ENCODE measurements at places on chromosomes 3 and 15.

- DNase-seq = no peak
Measured at GRCh38 chr15:67103869-67104268, 38.5 kb downstream of the SMAD3 start.

- no peak for DNase-seq
Measured at GRCh38 chr3:41259449-41260062, 60.3 kb downstream of the CTNNB1 start.

GRCh38 chr3:134370611-134371531 is 3.4 kb downstream of the AMOTL2 start:
- DNase-seq = no peak

DNA sequence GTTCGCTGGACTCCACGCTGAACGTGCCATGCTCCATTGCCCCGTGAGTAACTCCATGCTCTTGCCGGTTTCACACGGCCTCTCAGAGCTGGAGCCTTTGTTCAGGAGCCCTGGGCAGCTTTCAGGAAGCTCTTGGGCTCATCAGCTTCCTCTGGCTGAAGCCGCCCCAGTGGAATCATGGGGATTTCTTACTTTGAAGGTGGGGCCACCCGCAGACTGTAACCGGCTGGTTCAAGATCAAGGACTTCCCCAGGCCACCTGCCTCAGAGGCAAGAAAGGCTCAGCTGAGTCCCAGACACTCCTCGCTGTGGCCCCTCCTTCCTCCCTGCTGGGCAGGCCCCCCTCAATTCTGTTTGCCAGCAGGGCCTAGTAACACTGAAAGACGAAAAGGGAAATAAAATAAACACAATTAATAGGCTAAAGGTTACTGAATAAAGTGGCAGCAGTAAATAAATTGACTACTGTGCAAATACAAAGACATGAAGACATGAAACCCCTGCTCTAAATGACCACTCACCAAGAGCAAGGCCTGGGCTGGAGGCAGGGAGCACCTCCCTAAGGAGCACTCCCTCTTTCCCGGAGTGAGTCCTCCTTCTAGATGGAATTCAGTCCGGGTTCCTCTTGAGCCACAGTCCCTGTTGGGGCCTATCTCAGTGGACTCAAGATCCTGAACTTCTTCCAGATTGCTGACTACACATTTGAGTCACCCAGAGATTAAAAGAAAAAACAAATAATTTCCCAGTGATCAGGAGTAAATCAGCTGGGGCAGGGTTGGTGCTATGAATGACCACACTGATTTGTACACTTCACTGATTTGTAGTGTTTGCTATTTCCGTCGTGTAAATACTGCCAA is 51.0 kb downstream of the ZDHHC19 start:
- peak; percentile 44 for DNase-seq

GRCh38 chr3:156685752-156686151 is 11.4 kb downstream of the TIPARP start:
- no peak for DNase-seq

GRCh38 chr15:63480441-63480821 is 24.0 kb upstream of the USP3 start:
- no peak for DNase-seq

DNA sequence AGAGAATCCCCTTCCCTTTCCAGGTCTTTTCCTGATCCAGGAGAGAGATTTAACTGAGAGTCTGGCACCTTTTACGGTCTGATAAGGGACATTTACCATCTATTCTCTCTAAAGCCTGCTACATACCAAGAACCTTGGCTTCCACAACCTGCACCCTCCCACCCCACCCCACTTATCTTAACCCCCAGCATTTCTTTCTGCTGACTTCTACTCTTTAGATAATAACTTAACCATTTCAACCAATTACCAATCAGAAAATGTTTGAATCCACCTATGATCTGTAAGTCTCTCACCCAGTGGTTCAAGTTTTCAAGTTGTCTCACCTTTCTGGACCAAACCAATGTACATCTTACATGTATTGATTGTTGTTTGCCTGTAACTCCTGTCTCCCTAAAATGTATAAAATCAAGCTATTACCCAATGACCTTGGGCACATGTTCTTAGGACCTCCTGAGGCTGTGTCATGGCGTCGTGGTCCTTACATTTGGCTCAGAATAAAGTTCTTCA is 74.0 kb downstream of the MCF2L2 start:
- no peak for DNase-seq

- no peak for DNase-seq
Measured at GRCh38 chr3:126212620-126213378, 32.4 kb upstream of the ALDH1L1 start.

DNA sequence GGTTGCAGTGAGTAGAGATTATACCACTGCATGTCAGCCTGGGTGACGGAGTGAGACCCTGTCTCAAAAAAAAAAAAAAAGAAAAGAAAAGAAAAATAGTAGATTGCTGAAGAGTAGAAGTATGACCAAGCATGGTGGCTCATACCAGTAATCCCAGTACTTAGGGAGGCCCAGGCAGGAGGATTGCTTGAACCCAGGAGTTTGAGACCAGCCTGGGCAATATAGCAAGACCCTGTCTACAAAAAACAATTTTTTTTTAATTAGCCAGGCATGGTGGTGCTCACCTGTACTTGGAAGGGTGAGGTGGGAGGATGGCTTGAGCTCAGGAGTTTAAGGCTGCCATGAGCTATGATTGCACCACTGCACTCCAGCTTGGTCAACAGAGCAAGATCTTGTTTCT is 2.5 kb downstream of the NKTR start:
- no peak for DNase-seq

DNA sequence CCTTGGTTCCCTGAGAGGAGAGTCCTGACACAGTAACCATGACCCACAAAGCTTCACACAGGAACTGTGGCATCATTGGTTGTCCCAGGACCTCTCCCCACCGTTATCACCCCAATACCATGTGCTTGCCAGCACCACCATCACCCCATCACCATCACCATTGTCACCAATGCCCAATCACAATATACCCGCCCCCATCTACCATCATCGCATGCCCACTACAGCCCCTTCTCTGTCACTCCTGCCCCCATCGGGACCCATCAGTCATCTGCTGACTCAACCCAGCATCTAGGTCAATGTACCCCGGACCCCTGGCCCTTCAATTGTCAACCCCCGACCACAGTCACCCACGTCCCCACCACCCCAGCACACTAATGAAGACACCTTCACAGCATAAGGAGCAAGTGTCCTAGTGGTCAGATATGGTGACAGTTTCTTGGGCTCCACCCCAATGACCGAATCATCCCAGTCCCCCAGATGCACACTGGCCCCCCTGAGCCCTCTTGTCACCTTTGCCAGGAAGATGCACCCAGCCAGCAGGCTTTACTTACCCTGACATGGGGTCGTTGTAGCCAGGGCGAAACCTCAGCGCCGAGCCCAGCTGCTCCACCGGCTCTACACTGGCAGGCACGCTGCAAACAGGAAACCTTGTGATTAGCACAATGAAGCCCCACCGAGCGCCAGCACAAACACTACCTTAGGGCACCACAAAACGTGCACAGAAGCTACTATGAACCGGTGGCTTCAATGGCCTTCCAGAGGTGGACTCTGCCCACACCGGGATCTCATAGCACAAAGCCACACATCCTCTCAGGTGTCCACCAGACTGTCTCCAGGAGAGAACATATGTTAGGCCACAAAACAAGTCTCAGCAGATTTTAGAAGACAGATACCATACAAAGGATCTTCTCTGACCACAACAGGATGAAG is 25.1 kb downstream of the SHISA5 start:
- peak; percentile 69 for DNase-seq

DNA sequence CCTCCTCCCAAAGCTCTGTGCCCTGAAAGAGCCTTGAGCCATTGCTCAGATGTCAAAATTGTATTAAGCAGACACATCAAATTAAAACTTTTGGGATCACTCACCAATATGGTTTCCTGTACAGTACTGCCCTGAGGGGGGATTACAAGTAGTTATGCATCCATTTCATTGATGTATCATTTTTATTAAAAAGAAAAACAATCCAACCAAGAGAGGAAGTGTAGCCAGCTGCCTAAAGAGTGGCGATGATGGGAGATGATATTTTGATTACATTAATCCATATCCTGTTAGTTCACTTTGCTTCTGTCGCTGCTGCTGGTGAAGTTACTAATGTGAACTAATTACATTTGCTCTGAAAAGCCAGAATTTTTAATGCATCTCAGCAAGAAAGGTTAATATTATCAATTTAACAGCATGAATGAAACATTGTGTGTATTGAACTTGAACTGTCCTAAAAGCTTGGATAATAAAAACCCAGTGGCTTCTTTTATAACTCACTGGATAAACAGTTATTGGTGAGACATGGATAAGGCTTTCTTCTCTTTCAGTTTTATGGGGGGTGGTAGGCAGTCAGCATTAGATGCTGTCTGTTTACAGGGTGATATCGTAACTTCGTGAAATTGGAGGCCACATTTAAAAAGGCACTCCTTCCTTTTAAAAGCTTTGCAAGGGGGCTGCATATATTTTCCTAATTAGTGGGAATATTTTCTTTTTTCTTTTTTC is 87.7 kb downstream of the IGF1R start:
- DNase-seq = no peak

- DNase-seq = no peak
Measured at GRCh38 chr3:57091521-57092273, 31.2 kb downstream of the SPATA12 start.

DNA sequence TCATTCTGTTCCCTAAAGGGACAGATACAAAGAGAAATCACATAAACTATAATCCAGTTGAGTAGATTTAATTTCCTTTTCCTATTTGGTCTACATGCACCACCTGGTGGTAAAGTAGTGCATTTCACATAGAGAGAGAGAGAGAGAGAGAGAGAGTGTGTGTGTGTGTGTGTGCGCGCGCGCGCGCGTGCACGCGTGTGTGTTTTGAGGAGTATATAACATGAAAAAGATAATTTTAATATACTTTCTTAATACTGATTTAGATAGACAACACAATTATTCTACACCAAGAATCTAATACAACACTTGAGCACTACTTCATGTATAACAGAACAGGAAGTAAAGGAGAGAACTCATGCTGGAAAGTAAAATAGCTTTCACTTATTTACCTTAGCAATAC is 1.1 kb upstream of the FGF7 start:
- peak; percentile 66 for DNase-seq

DNA sequence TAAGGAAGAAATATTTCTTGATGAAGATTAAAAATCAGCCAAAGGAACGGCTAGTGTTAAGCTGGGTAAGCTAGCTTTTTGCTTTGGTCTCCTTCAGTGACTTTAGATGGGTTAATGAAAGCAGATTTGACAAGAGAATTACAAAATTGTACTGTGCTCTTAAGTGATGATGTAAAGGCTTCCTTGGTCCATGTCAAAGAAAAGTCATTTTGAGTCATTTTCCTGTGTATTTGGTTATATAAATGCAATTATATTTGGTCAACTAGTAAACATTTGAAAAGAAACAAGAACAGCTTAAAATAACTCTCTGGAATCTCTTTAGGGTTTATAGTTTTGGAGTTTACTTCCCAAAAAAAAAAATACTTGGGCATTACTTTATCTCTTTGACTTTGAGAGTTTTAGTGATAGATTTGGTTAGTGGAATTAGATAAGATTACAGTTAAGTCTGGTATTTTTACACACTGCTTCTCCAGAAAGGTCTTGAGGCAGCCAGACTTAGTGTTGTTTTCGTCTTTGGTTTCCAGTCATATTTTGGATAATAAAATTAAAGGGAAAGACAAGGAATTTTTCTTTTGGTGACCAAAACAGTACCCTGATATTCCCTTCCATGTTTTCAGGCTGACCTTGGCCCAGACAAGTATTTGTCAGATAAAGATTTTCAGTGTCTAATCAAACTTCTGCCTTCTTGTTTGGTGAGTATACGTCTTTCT is 42.3 kb downstream of the PDHB start:
- no peak for DNase-seq

- no peak for DNase-seq
Measured at GRCh38 chr15:98621021-98621420, 27.3 kb upstream of the IGF1R start.

DNA sequence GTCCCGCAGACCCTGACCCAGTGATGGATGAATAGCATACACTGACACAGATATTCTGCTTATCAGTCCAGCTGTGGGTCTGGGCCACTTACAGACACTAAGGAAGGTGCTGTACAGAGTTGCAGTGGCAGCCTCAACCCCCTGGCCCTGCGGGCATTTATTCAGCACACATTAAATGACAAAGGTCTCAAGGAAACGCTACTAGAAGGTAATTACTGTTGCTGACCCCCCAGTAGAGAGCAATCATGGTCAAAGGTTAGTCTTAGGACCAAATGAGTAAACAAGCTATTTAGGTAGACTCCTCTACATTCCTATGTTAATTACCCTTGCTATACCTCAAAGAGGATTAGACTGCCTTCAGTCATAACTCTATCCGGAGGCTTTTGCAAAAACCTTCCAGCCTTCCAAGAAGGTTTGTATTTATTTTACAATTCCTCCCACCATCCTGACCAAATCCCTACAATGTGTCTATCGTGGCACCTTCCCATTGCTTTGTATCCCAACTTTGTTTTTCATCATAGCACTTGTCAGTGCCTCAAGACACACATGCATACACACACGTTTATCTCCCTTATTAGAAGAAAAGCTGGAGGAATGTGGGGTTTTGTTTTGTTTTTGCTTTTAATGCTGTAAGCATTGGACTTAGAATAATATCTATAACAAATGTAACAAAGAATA is 227.9 kb downstream of the PYDC2 start:
- DNase-seq = no peak

- DNase-seq = no peak
Measured at GRCh38 chr3:168981396-168981795, 682.1 kb downstream of the MECOM start.

DNA sequence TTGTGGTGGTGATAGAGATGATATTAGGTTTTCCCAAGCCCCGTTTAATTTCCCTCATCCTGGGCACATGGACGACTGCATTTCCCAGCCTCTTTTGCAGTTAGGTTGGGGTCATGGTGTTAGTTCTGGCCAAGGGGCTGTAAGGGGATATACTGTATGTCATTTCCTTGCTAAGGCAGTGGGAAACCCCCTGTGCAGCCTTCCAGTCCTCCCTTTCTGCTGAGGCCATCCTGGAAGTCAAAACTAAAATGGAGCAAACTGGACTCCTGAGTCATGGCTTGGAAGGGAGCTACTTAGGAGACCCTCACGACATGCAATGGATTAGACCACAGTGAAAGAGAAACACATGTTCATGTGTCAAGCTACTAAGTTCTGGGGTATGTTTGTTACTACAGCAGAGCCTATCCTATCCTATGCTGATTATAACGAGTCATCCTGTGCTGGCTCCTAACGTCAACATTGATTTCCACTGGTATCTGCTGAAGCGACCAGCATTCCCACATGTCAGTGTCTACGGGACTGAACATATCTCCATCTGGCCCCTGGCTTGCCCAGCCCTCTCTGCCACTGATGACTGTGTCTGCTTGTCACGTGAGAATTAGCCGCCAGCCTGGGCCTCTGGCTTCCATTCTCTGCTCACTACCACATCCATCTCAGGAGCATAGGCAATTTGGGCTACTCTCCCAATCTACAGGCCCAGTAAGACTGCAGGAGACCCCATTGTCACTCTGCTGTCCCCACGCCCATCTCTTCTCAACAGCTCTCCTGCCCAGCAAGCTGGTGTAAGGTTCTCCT is 85.6 kb upstream of the MEF2A start:
- no peak for DNase-seq
